CD4-positive, alpha-beta T cell (primary cell): ENCODE measurements at places on chromosomes 2 and 18.

DNA sequence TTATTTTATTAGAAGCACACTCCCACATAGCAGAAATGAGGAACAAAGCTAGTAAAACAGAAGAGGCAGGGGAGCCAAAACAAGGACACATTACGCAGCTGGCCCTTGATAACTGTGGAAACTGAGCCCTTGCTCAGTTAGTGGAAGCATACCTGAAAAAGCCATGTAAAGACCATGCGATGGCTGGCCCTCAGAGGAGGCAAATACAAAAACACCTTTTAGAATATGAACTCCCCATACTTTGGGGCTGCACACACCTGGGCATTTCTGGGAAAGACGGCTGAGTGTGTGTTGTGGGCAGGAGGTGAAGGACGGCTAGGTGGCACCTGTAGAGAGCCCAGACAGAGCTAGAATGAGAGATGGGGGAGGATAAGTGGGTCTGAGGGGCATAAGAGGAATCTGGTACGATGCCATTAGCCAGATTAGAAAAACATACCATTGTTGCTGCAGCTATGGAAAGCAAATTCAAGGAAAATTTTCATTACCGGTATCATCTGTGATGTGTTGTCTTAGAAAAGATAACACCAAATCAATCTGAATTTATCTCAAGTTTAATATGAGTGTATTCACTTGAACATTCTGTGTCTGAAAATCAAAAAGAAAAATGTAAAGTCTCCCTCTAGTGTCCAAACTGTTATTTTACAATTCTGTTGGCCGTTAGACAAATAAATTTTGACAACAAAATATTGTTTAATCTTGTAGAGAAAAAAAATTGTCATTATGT is 45.2 kb upstream of the SULT1C3 start:
- DNase-seq: no peak

GRCh38 chr2:206859330-206859739 is 80.0 kb upstream of the CPO start:
- DNase-seq: peak; percentile 13

GRCh38 chr2:8229546-8229986 is 452.3 kb upstream of the ID2 start:
- peak; percentile 8 for DNase-seq

DNA sequence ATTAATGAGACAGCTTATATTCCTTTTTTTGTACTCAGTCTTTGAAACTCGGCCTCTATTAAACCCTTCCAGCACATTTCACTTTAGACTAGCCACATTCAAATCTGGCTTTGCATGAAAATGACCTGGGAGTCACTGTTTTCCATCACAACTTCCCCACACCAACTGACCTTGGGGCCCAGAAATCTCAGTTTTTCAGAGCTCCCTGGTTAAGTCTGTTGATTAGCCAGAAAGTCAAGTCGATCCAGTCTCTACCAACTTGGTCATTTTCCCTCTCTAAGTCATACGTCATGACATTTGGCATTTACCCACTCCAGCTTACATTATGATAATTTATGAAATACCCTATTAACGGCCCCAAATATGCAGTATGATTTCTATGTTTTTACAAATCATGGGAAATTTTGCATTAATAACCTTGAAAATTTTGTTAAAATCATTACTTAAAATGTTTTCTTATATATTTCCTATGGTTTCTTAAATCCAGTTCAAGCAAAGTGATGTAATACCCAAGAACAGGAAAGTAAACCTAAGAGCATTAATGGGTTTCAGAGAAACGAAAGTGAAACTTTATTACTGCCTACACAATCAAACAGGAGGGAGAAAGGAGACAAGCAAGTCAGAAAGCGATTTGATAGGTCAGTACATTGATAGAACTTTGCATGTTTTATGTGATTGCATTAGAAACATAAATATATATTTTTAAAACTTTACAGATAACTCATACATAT is 77.1 kb downstream of the SPATS2L start:
- no peak for DNase-seq

DNA sequence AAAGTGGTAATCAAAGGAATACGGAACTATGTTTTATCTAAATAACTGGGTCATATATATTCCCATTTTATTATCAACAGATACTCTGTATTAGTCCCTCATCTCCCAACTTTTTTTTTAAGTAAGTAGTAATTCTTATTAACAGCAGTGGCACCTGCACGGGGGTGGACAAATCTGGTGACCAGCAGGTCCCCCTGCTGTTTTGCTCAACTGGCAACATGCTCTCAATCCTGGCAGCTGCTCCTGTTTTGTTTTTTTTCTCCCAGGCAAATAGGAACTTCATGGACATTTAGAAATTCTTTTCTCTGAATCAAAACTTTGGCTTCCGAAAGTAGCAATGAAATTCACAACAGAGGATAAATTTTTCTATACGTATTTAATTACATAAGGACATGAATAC is 193.5 kb downstream of the SS18 start:
- no peak for DNase-seq

- DNase-seq: peak; percentile 85
Measured at GRCh38 chr2:98757904-98758421, 27.0 kb upstream of the MGAT4A start.

DNA sequence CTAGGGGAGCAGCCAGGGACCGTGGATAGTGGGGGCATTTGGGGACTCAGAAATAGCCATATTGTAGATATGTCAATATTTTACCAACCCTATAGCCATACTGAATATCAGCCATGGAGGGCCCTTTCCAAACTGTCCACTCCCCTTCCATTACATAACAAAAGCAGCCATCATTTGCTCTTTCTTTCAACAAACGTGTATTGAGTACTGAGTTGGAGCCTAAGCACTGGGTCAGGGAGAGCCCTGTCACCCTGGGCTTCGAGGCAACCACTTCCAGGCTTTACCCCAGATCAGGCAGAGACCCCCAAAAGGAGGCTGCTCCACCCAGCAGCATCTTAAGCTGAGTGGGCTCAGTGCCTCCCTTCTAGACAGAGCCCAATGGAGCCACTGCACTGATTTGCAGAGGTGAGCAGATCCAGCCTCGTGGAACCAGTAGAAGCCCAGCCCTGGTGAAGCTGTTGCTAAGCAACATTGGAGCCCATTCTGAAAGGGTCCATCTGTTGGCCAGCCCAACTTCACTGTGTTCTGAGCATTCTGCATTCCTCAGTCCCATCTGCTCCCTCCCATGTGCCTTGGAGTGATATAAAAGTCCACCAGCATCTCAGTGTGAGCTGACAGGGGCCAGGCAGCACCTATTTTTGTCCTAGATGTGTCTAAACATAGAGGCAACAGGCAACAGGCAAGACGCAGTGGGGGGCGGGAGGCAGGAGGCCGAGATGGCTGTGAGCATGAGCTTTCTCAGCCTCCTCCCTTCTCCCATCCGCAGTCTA is 112.1 kb downstream of the PLB1 start:
- DNase-seq: no peak

DNA sequence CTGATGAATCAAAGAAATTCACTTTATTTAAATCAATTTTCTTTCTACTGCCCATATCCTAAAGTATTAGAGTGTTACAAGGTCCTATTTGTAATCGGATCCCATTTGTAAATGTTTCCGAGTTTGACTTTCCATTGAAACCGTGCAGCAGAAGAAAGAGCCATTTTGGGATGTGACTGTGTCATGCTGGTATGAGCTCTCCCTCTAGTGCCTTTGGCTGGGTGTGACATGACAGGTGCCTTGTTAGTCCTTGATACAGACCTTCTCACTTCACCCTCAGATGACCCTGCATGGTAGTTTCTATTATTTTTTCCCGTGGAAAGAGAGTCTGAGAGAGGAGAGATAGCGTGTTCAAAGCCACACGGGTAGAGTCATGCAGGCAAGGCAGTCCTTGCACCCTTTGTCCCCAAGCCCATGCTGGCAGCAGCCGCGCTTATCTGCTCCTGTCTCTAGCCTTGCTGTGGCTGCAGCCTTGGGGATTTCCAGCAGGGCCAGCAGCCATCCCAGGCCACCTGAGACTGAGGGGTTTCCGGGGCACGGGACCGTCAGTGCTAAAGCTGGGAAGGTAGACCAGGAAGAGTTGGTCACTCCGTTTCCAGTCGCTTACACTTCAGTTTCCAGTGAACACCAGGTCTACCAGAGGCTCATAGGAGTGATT is 21.4 kb downstream of the CHMP1B start:
- DNase-seq: peak; percentile 28

DNA sequence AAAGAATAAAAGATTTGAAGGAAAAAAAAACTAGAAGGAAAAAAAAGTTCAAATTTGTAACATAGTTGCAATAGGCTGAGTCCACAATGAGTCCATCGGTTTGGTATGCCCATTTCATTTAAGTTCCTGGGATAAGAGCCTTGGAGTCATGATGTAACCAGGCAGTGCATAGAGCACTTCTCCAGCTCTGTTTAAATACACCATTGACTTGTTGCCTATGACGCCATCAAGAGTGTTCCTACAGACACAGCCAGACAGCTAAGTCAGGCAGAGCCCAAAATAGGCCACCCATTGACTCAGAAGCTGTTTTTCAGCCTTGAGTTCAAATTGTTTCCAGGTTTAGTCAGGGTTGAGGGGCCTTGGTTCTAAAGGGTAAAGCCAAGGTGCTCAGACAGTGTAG is 44.9 kb downstream of the SOCS6 start:
- no peak for DNase-seq

GRCh38 chr2:210049831-210050230 is 47.4 kb downstream of the RPE start:
- no peak for DNase-seq

DNA sequence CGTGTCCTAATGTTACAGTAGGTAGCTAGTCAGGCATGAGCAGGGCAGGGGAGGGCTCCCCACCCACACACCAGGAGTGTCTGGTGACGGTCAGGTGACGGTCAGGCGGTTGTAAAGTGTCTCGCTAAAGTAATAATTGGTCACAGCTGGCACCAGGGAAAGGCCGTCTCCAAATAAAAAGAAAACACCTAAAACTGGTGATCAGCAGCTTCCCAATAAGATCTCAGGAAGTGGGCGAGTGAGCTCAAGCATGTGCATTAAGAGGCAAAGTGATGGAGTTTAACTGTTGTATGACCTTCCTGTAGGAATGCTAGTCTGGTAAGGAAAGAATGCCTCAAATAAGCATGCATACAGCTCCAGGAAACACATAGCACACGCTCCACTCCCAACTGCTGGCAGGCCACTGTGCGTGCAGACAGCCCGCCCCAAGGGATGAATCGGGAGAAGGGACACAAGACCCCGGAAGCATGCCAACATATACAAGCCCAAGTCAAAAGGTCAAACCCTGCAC is 177.1 kb downstream of the RNF144A start:
- DNase-seq: no peak

- peak; percentile 37 for DNase-seq
Measured at GRCh38 chr2:130920415-130921163, 83.9 kb downstream of the ARHGEF4 start.
